ENCODE measurements at places on chromosomes 4 and X. TPM values are rescaled to one million over a fixed set of nuclear protein-coding genes. Genes with fewer than 3 reads are reported as not detected.

Gene RBM46
- total RNA-seq, result not detected

Gene TMEM35A
- total RNA-seq, result 98.2 TPM

Gene HTATSF1
- total RNA-seq, result 68.5 TPM

Gene DMD
- 56.7 TPM for total RNA-seq

Gene SPANXA2
- not detected for total RNA-seq

Gene EFHC2
- 2.0 TPM for total RNA-seq

Gene GYPE
- total RNA-seq, result 1.2 TPM

Gene SCARB2
- total RNA-seq, result 263 TPM

Gene KDR
- total RNA-seq, result 11.0 TPM

Gene P2RY10
- total RNA-seq, result 1.2 TPM

Gene SORBS2
- 46.9 TPM for total RNA-seq

Gene KIAA1210
- total RNA-seq, result under 0.01 TPM

Gene LAS1L
- total RNA-seq, result 13.5 TPM

Gene CLCN4
- 84.8 TPM for total RNA-seq

Gene PLXNA3
- total RNA-seq, result 14.7 TPM

Gene HS6ST2
- total RNA-seq, result 13.0 TPM

Gene CHRNA9
- not detected for total RNA-seq

Gene SSX2
- not detected for total RNA-seq

Gene CCDC160
- 2.0 TPM for total RNA-seq

Gene MAGEA8
- not detected for total RNA-seq

Gene TMEM154
- total RNA-seq, result under 0.01 TPM

Gene FRMPD4
- 26.5 TPM for total RNA-seq

Gene FAM184B
- total RNA-seq, result 5.3 TPM

Gene DCX
- 231 TPM for total RNA-seq

Gene MECP2
- total RNA-seq, result 21.2 TPM

Gene FGF13
- total RNA-seq, result 128 TPM

Gene ADH1A
- total RNA-seq, result not detected

Gene ALB
- total RNA-seq, result 0.41 TPM

Gene STATH
- not detected for total RNA-seq

Gene KIT
- total RNA-seq, result 57.9 TPM

Gene CXCL1
- 1.2 TPM for total RNA-seq

Gene TMEM156
- 0.41 TPM for total RNA-seq

Gene GPR50
- not detected for total RNA-seq

Gene CXCL3
- 0.41 TPM for total RNA-seq

Gene DCAF8L2
- total RNA-seq, result not detected

Gene ADH7
- total RNA-seq, result not detected

Gene SMIM10L2A
- total RNA-seq, result 9.0 TPM

Gene LRCH2
- total RNA-seq, result 57.1 TPM

Gene CSTF2
- total RNA-seq, result 13.5 TPM

Gene SCRG1
- total RNA-seq, result 2.4 TPM

Gene NLGN3
- 15.1 TPM for total RNA-seq

Gene DKK2
- total RNA-seq, result 2.9 TPM

Gene KLHL13
- 93.3 TPM for total RNA-seq

Gene GRK4
- total RNA-seq, result 59.5 TPM

Gene SLC39A8
- 6.5 TPM for total RNA-seq

Gene ALAS2
- total RNA-seq, result 50.1 TPM

Gene TEX13C
- not detected for total RNA-seq

Gene GPAT3
- total RNA-seq, result not detected

Gene ANXA10
- not detected for total RNA-seq

Gene KLB
- under 0.01 TPM for total RNA-seq

Gene HEPH
- total RNA-seq, result 3.3 TPM

Gene POU3F4
- 16.3 TPM for total RNA-seq

Gene ODAPH
- not detected for total RNA-seq

Gene ASB12
- total RNA-seq, result 0.41 TPM

Gene POLN
- 8.6 TPM for total RNA-seq

Gene NOCT
- total RNA-seq, result 33.8 TPM
